Cardiac muscle cell (in vitro differentiated cells and primary cell): ENCODE measurements at places on chromosomes 1 and 21. TPM values are rescaled to one million over a fixed set of nuclear protein-coding genes. Genes with fewer than 3 reads are reported as not detected.
A peak's percentile ranks its signal among the peaks of the same experiment; 100 is the strongest.

Gene PLPP3
- 41.3 and 41.4 TPM in 2 replicates for polyA plus RNA-seq

Gene OR2G6
- polyA plus RNA-seq = not detected in 2 replicates

Gene VHLL
- 0.21 TPM in 1 of 2 replicates, not detected in the other for polyA plus RNA-seq

Gene SHC1
- polyA plus RNA-seq = 66.8 and 70.7 TPM in 2 replicates

- H3K27ac ChIP-seq = no peak overlapping the region
- peaks cover 6% of the 10 kb centered on the region for H3K4me1 ChIP-seq
- no peak overlapping the region for H3K4me3 ChIP-seq
- no peaks in the 10 kb centered on the region for H3K27me3 ChIP-seq
- peak; percentile 8 for DNase-seq
Measured at GRCh38 chr1:238552271-238552670, 661.5 kb upstream of the ZP4 start.

DNA sequence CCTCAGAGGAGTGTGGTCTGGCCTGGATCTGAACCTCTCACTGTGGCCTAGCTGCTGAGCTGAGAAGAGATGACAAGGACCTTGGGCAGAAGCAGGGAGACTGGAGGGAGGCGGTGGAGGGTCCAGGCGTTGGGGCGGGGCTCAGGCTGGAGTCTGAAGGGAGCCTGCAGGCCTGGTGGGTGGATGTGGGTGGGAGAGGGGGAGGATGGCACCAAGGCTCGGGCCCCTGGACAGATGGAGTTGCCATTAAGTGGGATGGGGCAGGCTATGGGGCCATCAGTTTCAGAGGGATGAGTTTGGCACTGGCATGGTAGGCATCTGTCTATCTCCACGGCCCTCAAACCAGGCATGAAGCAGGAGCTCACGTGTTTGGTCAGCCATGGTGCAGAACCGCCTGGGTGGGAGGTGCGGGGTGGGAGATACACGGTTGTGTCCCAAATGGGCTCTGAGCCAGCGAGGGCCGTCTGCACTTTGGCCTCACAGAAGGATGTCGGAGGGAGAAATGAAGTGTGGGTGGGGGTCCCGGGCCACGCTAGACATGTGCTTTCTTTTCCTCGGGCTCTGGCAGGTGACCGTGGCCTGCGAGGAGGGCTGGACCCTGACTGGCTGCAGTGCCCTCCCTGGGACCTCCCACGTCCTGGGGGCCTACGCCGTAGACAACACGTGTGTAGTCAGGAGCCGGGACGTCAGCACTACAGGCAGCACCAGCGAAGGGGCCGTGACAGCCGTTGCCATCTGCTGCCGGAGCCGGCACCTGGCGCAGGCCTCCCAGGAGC, 23.6 kb downstream of the PCSK9 start:
- no peaks in the 10 kb centered on the region for H3K4me1 ChIP-seq
- H3K4me3 ChIP-seq = no peak overlapping the region
- H3K36me3 ChIP-seq = peaks cover 7% of the 10 kb centered on the region
- H3K27me3 ChIP-seq = no peaks in the 10 kb centered on the region
- no peak for DNase-seq
- no peak overlapping the region for H3K27ac ChIP-seq

- no peaks in the 10 kb centered on the region for H3K27me3 ChIP-seq
- H3K4me1 ChIP-seq = peaks cover 14% of the 10 kb centered on the region
- DNase-seq = no peak
- H3K36me3 ChIP-seq = no peaks in the 10 kb centered on the region
- no peak overlapping the region for H3K4me3 ChIP-seq
- H3K27ac ChIP-seq = peak overlapping the region; percentile 91
Measured at GRCh38 chr1:205976708-205977401, 26.3 kb downstream of the RAB7B start.

DNA sequence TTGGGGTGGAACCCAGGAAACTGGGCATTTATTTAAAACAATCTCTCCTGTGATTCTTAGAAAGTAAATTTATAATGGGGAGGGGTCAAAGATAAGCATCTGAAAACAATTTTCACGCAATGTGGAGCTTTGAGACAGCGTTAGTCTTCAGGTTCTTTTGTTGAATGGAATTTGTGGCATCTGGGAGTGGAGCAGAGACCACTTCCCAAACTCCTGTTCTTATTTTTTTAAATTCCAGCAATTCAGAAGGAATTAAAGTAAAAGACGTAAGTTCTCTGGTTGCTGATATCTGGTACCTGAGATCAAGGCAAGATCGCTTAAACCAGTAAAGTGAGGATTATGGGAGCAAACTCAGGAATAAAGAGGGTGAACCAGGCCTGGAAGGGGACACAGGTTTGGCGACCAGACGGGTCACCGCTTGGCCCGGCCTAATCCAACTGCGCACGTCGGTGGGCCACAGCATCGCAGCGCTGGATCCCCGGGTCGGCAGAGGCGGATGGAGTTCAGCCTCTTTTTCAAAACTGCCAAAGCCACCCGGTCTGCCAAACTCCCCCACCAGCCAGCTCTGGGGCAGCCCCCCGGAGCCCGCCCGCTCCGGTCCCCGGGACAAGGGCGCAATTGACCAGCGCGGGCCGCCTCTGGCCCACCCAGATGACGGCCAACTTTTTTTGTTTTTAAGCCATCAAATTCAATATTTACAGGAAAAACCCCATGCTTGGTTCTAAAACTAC, 754 bp upstream of the PDPN start:
- no peak for DNase-seq
- no peaks in the 10 kb centered on the region for H3K36me3 ChIP-seq
- H3K27ac ChIP-seq = no peak overlapping the region
- H3K27me3 ChIP-seq = peaks cover 7% of the 10 kb centered on the region
- H3K4me3 ChIP-seq = peak overlapping the region; percentile 53

DNA sequence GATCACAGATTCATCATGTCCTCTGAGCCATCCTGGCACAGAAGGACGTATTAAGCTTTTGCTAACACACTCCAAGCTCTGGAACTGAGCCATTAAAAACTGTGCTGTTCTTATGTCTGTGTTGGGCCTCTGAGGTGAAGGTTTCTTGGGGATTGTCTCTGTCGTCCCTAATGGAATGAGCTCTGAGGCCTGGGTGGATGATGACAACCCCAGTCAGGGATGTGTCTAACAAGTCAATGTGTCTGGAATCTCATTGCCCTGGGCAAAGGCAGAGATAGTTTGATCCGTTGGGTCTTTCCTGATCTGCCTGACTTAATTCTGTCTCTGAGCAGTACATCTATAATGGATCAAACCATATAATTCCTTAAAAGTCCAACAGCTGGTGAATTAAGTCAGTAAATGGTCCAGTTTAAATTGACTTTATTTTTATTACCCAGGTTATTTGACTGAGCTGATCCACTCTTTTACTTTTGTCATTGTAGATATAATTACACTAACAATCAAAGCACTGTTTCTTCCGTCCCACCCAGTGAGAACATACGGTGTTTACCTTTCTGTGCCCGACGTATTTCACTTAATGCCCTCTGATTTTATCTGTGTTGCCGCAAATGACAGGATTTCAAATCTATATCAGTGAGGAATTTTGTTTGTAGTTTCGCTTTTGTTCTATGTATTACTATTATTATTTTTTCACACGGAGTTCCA, 38.8 kb upstream of the OR2B11 start:
- H3K4me1 ChIP-seq = no peaks in the 10 kb centered on the region
- no peak overlapping the region for H3K4me3 ChIP-seq
- H3K27me3 ChIP-seq = no peaks in the 10 kb centered on the region
- H3K27ac ChIP-seq = no peak overlapping the region

DNA sequence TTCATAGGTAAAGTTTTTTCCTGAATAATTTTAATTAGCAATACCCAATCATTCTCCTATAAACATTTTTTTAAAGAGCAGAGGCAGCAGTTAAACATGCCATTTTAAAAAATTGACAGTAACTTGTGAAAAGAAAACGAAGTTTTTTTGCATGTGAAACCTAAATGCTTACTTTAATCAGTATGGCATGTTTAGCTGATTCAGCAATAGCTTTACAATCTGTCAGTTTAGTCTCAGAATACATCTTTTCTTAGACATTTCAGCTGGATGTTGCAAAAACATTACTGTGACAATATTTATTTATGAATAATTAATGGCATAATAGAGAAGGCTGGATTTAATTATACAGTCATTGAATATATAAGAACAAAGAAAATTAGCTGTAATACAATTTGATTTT, 1132.4 kb upstream of the ADGRL2 start:
- no peak for DNase-seq
- H3K4me3 ChIP-seq = no peak overlapping the region
- no peaks in the 10 kb centered on the region for H3K4me1 ChIP-seq
- no peaks in the 10 kb centered on the region for H3K36me3 ChIP-seq
- no peaks in the 10 kb centered on the region for H3K27me3 ChIP-seq
- H3K27ac ChIP-seq = no peak overlapping the region

- H3K4me1 ChIP-seq = peaks cover 10% of the 10 kb centered on the region
- H3K27ac ChIP-seq = no peak overlapping the region
- peaks cover 3% of the 10 kb centered on the region for H3K36me3 ChIP-seq
Measured at GRCh38 chr1:66940981-66941380, 16.2 kb downstream of the MIER1 start.

- H3K4me1 ChIP-seq = no peaks in the 10 kb centered on the region
- H3K27ac ChIP-seq = no peak overlapping the region
- DNase-seq = peak; percentile 28
- no peaks in the 10 kb centered on the region for H3K27me3 ChIP-seq
- H3K36me3 ChIP-seq = peaks cover 12% of the 10 kb centered on the region
Measured at GRCh38 chr1:27971674-27972073, 11.9 kb downstream of the XKR8 start.

DNA sequence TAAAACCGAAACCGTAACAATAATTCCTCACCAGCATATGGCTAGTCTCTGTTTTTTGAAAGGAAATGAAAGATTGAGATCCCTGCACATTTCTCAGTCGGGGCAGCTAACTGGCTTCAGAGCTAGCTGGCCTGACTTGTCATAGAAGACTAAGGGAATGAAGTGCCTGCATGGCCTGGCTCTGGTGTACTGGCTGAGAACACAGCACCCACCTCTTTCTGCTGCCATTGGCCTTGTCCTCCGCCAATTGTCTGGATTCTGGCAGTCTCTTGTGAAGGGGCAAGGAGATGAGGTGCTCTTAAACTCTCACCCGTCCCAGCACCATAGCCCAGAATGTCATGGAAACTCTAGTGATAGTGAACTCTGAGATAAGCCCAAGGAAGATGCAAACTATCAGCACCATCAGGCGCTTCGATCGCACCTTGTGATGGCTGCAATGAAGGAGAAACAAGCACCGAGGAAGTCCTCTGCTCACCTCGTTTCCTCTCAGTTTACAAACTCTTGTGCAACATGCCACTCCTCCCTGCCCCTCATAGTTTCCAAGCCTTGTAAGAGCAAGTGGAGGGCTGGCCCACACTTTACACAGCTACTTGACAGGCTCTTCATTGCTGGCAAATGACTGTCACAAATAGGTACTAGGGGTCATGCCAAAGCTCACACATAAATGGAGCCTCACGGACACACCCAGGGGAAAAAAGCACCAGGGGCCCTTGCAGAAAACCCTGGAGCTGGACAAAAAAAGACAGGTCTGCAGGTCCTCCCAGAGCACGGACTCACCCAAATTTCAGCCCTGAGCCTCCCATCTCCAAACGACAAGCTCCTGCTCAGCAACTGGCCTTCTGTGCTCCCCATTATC, 16.4 kb downstream of the INPP5B start:
- DNase-seq = peak; percentile 14
- peaks cover 13% of the 10 kb centered on the region for H3K4me1 ChIP-seq
- H3K36me3 ChIP-seq = no peaks in the 10 kb centered on the region
- peak overlapping the region; percentile 81 for H3K27ac ChIP-seq
- H3K4me3 ChIP-seq = peak overlapping the region; percentile 78
- no peaks in the 10 kb centered on the region for H3K27me3 ChIP-seq
